T-helper 9 cell (primary cell): ENCODE measurements at places on chromosomes 12 and 14.

DNA sequence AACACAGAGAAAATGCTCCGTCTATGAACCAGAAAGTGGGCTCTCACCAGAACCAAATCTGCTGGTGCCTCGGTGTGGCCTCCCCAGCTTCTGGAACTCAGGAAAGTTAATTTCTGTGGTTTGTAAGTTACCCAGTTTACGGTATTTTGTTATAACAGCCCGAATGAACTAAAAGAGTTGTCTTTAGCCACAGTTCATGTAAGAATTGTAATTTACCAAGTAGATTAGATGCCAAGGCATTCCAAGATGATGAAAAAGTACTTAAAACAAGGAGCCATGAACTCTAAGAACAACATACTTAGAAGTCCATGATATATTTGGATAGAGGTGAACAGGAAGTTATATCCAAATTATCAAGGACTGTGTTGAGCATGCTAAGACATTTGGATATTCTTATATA lies 259.9 kb upstream of the GARIN6 start:
- DNase-seq, result no peak

- DNase-seq, result no peak
These were observed 85.9 kb downstream of the VEZT start for GRCh38 chr12:95303476-95303875.

GRCh38 chr12:114691763-114692185 lies 7.8 kb upstream of the TBX3 start:
- no peak for DNase-seq

GRCh38 chr12:574475-575128 lies 88.6 kb downstream of the NINJ2 start:
- DNase-seq, result no peak
